ENCODE measurements at places on chromosomes 4 and X.

DNA sequence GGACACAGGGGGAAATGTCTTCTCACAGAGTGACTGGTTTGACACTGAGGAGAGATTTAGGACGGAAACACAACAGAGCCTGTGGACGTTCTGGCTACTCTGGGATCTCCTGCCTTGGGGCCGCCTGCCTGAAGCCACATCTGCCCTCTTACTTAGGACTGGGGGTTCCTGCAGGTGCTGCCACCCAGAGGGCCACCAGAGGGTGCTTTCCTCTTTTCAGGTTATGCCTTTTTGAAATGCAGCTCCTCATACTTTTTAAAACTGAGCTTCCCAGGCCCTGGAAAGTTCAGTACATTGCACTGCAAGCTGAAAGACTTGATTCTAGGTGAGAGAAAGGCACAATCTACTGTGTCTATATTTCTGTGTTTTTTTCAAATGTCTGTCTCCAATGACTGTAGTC lies 92.2 kb upstream of the PGRMC2 start:
- DNase-seq, result no peak

- no peak for DNase-seq
Observed at GRCh38 chr4:169417629-169418282, 147.0 kb upstream of the SH3RF1 start.

DNA sequence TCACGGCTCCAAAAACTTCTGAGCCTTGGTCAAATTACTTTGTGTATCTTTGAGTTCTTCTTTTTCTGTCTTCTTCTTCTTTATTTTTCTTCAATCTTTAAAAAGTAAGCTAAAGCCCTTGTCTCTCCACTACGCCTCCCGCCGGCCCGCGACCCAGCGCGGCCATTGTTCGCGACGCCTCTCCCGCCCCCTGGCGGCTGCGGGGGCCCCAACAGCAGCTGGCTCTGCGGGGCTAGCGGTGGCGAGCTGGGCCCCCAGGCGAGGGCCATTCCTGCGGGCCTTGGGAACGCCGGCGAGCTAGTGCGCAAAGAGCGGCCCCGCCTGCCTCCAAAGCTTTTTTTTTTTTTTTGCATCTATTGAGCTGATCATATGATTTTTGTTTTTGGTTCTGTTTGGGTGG lies 119.1 kb downstream of the TGIF2LX start:
- DNase-seq, result no peak

DNA sequence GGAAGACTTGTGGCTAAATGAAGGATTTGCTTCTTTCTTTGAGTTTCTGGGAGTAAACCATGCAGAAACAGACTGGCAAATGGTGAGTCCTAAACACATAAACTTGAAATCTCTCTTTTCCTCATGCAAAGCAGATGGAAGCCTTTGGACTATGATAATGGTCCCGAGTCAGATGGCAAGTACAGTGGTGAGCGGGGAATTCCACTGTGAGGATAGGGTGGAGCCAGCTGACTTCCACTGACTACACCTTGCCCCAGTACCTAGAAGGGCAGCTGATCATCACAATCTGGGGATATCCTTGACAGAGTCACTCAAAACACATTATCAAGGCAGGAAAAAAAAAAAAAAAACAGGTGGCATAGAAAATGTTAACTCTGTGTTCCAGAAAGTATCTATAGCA lies 34.3 kb downstream of the ENPEP start:
- DNase-seq, result no peak

DNA sequence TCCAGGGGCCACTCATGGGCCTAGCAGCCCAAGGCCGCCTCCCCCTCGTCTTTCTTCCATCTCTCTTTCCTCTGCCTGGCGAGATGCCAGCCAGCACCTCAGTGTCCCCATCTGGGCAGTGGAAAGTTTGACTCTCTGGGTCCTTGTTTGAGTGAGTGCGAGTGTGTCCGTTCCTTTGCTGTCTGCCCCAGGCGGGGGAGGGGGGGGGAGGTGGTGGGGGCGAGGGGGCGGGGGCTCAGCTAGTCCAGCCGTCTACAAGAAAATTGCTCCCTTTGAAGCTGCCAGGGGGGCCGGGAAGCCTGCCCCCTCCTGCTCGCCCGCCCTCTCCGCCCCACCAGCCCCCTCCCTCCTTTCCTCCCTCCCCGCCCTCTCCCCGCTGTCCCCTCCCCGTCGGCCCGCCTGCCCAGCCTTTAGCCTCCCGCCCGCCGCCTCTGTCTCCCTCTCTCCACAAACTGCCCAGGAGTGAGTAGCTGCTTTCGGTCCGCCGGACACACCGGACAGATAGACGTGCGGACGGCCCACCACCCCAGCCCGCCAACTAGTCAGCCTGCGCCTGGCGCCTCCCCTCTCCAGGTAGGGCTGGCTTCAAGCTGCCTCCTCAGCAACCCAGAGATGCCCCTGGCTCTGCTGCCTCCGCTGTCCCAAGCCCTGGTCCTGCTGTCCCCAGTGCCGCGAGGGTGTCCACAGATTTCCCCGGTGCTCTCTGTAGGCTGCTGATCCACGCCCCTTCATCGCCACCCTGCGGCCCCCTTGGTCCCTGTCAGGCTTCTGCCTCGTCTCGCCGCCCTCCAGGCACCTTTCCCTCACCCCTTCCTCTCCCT lies at the start of gene BGN:
Gene BGN, plus strand, starts transcription at position 440 of the 821 bp plus-strand sequence. CDS start 9,652 bp downstream, outside the sequence.
- DNase-seq, result no peak

- DNase-seq, result no peak
Observed at GRCh38 chr4:74948236-74948635, 15.3 kb downstream of the PARM1 start.

DNA sequence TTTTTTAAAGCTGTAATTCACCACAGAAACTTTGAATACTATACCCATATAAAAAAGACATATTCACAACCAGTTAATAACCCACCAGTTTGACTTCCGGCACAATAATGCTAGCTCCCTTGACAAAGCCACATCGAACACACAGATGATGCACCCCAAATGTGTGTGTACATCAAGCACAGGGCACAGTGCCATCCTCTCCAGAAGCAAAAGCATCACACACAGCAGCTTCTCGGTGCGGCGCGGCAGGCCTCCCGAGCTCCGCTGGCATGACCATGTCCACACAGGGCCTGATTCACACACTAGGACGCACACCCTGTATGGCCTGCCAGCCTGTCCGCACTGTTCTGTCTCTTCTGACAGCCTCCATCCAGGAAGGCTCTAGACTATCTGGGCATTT lies 88.0 kb downstream of the LEF1 start:
- peak; percentile 41 for DNase-seq
